ENCODE measurements at places on chromosomes 12 and 14. TPM values are rescaled to one million over a fixed set of nuclear protein-coding genes. Genes with fewer than 3 reads are reported as not detected.

HHIPL1 gene
- polyA plus RNA-seq, result 2.8 TPM

GRCh38 chr12:88737838-88738472 lies 157.7 kb upstream of the KITLG start:
- no peak overlapping the region for H3K4me3 ChIP-seq
- H3K27me3 ChIP-seq, result no peaks in the 10 kb centered on the region
- H3K36me3 ChIP-seq, result no peaks in the 10 kb centered on the region
- DNase-seq, result no peak

- DNase-seq, result peak; percentile 74
- H3K4me1 ChIP-seq, result peaks cover 40% of the 10 kb centered on the region
- no peaks in the 10 kb centered on the region for H3K27me3 ChIP-seq
- no peak overlapping the region for H3K4me3 ChIP-seq
Measured at GRCh38 chr12:122062832-122063693, 15.5 kb upstream of the MLXIP start.

- no peaks in the 10 kb centered on the region for H3K27me3 ChIP-seq
- no peak for DNase-seq
- H3K27ac ChIP-seq, result no peak overlapping the region
- H3K4me1 ChIP-seq, result no peaks in the 10 kb centered on the region
- no peak overlapping the region for H3K4me3 ChIP-seq
Measured at GRCh38 chr12:32785557-32785956, 29.9 kb upstream of the YARS2 start.

DNA sequence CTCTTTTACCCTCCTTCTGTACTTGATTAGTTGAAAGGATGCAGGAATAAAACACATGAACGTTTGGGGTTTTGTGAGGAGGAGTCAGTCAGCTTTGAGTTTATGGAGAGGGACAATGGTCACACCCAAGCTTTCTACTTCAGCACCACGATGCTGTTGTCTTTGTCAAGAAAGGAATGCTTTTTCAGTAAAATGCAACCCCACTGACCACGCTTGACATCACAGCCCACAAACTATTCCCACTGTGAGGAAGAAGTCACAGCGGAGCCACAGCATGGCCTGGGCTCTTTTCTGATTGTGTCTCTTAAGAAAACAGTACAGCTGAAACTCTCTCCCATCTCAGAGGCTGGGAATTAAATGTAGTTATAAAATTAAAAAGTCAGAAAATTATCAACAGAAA lies 135.2 kb downstream of the APAF1 start:
- no peaks in the 10 kb centered on the region for H3K27me3 ChIP-seq
- H3K4me3 ChIP-seq, result no peak overlapping the region
- DNase-seq, result no peak
- no peak overlapping the region for H3K27ac ChIP-seq
- H3K36me3 ChIP-seq, result no peaks in the 10 kb centered on the region
